CD4-positive, alpha-beta T cell treated with Interleukin-21 for 1 hour (primary cell): ENCODE measurements at places on chromosomes 3 and 15.

GRCh38 chr3:88090681-88091080, 31.6 kb downstream of the ZNF654 start:
- no peak for DNase-seq

DNA sequence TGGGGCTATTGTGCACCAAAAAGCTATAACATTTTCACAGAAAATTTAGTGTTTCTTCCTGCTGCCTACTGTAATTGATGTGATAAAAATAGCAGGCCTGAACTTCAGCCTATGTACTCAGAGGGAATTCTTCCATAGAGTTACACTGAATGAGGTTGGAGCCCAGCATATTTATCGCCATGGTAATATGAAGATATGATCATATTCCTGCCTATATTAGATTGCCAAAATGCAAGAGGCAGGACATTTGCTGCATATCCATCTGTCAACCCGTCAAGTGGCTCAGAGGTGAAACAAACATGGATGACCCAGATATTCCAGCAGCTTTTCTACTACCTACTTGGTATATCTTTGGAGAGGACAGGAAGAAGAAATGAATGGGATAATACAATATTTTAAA, 1150.6 kb downstream of the TBL1XR1 start:
- no peak for DNase-seq

GRCh38 chr3:22885574-22886341, 317.4 kb upstream of the UBE2E2 start:
- DNase-seq, result no peak

GRCh38 chr3:32440611-32441350, 49.1 kb downstream of the CMTM7 start:
- DNase-seq, result no peak

DNA sequence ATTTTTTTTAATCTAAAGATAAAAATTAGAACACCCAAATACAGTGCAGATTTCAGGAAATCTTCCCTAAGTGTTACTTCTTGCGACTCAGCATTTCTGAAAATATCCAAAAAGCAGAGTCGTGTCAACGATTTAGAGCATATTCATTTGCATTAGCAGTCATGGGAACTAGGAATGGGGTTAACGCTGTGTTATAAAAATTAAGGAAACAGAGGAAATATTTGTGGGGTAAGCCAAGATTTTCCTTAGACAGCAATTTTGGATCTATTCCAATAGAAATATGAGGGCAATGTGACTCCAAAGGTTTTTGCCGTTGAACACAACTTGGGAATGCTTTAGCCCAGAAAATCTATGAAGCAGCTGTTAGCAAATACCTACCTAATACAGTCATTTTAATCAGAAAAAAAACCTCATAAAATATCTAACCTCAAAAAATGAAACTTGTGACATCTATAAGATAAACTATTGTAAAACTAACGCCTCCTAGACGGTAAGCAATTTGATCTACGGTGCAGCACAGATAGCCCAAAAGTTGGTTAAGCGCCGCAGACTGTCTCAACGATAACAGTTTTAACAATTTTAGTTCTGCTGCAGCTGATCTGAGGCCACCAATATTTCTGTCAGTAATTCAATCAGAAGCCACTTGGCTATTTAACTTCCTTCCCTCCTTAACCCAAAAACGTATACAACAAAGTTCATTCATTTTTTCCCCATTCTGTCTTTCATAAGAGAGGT, 5.8 kb upstream of the ATP11B start:
- DNase-seq, result no peak

- peak; percentile 83 for DNase-seq
Measured at GRCh38 chr3:48400824-48401433, 28.9 kb downstream of the FBXW12 start.

GRCh38 chr3:36769926-36770325, 5.6 kb upstream of the DCLK3 start:
- no peak for DNase-seq

- DNase-seq, result no peak
Measured at GRCh38 chr15:99019558-99020540, 12.3 kb upstream of the PGPEP1L start.

DNA sequence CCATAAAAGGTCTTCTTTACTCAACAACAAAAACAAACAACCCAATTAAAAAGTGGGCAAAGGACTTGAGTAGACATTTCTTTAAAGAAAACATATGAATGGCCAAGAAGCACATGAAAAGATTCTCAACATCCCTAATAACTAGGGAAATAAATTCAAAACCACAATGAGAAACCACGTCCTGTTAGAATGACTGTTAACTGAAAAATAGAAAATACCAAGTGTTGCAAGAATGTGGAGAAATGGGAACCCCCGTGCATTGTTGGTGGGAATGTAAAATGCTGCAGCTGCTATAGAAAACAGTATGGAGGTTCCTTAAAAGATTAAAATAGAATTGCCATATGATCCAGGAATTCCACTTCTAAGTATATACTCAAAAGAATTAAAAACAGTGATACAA, 34.8 kb downstream of the NMNAT3 start:
- DNase-seq, result no peak

DNA sequence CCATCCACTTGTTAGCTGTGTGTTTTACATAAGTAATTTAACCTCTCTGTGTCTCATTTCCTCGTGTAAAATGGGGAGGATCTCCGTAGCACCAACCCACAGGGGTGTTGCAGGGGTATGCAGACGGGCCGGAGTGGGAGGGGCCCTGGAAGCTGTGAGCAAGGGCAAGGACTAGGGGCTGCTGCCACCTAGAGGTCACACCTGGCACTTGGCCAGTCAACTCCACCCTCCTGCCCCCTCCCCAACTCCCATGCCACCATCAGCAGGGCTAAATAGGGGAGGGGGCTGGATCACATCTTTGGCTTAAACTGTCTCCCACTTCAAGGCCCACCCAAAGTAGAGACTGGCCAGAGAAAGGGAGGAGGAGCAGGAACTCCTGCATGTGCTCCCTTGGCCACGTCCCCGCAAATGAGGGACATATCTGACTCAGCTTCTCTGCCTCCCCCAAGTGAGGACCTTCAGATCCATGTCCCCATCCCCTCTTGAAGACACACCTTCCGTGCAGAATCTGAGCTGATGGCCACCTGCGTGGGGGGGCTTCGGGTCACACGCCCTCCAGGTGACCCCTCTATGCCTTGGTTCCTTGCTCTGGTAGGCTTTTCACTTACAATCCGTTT, 2.6 kb downstream of the CCDC9B start:
- DNase-seq, result peak; percentile 79

DNA sequence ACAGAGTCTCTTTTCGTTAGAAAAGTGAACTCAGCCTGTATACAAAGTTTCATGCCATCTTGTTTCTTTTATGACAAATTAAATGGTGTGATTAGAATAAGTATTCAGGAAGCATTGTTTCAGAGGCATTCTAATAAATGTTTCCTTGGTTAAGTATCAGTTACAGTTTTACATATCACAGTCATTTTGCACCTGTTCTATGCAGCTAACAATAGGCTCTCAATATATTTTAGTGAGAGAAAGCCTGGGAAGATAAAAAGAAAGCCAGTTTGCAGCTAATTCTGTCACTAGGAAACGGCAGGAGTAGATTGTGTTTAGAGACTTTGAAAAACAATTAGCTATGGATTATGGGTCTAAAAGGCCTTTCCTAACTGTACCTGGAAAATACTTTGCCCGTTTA, 252.8 kb downstream of the ZIC1 start:
- no peak for DNase-seq

DNA sequence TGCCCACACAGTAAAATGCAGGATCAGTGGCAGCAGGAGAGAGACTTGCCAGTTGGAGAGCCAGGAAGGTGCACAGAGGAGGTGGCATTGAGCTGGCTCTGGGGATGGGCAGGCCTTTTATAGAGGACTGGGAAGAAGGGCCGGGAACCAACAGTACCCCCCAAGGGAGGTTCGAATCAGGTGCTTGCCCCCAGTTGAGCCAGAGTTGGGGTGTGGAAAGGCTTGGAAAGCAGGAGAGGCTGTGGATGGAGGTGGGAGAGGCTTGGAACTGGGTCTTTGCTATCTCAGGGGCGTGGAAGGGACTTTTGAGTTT, 107.6 kb downstream of the KLF13 start:
- no peak for DNase-seq

GRCh38 chr15:70892912-70893560, 410 bp downstream of the LRRC49 start:
- no peak for DNase-seq

DNA sequence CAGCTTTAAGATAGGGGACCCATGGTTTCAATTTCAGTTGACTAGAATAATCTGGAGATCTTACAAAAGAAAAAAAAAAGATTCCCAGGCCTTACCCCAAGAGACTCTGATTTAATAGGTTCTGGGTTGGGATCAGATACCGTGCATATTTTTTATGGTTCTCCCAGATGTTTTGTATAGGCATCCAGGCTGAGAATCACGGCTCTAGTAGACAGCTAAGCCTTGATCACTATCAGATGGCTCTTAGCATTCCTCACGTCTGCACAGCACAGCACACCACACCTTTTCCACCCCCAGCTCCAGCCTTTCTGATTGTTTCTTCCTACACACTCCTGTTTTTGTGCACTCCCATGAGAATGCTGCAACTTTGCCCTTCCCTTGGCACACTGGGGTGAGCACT, 40.8 kb downstream of the TMEM45A start:
- no peak for DNase-seq

DNA sequence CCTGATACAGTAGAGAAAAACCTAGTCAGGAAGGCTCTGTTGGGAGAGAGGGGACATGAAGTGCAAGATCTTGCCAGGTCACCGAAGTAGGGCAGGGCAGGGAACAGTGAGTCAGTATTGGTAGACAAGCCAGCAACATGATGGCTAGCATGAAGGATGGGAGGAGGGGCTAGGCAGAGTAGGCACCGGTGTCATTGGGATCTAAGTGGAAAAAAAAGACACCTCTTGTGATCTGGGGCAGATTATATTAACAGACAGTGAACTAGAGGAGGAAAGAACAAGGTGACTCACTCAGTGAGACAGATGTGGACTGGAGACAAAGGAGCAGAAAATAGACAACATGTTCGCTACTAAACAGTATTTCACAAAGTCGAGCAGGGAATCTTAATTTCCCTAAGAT, 149.2 kb upstream of the SLC24A5 start:
- no peak for DNase-seq

DNA sequence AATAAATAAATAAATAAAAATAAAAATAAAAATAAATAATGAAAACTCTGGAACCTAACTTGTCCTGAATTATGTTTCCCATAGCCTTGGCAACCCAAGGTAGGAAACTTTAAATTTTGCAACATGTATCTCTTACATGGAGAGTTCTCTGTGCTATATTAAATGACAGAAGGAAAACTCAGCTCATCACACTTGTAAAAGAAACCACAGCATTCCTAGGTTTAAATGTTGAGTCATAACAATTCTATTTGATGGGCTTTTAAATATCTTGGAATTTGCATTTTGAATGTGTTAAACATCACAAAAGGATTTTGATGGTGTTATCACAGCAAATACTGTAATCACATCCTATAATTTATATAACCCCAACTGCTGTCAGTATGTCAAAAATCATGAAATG, 144.2 kb downstream of the LRTM1 start:
- no peak for DNase-seq

GRCh38 chr3:107938143-107938542, 152.7 kb downstream of the CD47 start:
- peak; percentile 30 for DNase-seq

DNA sequence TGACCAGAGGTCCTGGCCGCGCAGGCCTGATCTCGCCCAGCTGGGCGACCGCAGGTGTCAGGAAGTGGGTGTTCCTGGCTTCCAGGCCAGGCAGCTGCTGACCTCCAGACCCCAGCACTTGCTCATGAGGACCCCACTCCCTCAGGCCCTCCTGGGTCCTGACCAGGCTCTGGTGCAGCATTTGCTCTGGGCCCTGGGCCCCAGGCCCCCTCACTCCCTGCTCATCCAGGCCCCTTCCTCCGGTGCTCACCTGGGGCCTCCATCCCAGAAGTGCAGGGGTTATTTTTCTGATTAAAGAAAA, 7.7 kb upstream of the ROPN1B start:
- DNase-seq, result no peak

DNA sequence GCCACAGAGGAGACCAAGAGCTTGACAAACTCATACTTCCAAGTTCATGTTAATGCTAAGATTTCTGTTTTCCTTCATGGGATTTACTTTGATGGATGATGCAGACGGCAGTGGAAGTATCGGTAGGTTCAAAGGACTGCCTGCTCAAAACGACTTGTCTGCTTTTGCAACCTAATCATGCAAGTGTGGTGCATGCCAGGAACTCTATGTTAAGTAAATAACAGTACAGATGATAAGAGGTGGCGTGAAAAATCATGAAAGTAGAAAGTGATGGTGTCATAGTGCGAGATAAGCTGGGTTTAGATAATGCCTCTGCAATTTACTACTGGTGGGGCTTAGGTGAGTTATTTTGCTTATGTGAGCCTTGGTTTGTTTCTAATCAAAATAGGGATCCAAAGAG, 14.7 kb upstream of the LMCD1 start:
- no peak for DNase-seq

- no peak for DNase-seq
Measured at GRCh38 chr15:66795851-66796250, 93.8 kb downstream of the SMAD6 start.

DNA sequence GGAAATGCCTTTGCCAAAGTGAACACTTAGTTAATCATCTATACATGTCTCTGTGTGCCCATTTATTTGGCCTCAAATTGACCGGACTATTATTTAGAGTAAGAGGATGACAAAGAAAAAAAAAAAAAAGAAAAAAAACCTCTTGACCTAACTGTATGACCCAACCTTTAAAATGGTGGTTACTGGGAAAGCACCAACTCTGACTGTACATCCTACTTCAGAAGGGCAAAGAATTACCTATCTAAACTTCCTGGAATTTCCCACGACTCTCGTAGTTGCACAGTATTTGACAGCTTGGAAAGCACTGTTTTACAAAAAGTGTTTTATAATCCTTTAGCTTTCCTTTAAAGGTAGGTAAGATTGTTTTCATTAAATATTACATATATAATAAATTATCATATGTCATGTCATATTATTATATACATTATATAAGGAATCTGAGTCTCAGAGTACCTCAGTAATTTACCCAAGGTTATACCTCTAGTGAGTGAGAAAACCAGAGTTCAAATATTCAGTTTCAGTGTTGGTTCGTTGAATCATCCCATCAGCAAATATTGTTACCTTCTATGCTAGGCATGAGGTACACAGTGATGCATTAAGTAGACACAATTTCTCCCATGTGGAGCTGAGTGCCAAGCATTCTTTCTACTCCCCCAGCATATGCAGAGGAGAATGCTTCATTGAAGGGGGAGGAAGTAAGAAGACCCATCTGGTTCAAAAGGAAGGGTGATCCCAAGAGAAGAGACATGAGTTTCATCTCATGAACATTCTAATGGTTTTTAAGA, 5.0 kb downstream of the BCL2A1 start:
- DNase-seq, result peak; percentile 47

- no peak for DNase-seq
Measured at GRCh38 chr3:55091381-55092225, 163.7 kb upstream of the LRTM1 start.

DNA sequence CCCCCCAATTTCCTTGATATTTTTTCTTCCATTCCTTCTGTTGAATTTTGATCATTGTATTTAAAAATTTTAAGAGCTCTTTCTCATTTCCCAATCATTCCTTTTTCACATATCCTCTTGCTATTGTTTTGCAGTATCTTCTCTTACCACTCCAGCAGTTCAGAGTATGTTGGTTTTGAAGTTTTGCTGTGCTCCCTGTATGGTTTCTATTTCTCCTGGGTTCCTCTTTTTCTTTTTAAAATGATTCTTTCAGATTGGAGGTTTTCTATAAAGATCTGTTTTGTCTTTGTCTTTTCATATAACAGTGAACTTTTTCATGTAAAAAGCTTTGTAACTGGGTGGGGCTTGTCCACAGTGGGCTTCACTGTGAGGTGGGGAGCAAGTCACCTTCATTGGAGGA, 12.8 kb downstream of the USP3 start:
- no peak for DNase-seq
